ENCODE measurements at places on chromosomes 7 and 10.

DNA sequence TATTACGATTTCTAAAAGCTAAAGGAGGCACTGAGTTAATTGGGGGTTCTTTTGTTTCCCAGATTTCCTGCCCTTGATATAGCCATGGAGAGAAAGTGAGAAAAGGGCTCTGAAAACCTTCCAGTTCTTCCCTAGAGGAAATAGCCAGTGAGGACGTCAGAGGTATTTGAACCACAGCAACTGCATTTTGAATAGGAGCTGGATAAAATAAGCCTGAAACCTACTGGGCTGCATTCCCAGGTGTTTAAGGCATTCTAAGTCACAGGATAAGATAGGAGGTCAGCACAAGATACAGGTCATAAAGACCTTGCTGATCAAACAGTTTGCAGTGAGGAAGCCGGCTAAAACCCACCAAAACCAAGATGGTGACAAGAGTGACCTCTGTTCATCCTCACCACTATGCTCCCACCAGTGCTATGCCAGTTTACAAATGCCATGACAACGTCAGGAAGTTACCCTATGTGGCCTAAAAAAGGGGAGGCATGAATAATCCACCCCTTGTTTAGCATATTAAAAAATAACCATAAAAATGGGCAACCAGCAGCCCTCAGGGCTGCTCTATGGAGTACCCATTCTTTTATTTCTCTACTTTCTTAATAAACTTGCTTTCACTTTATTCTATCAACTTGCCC lies 85.1 kb upstream of the FRMD4A start:
- no peak for DNase-seq

DNA sequence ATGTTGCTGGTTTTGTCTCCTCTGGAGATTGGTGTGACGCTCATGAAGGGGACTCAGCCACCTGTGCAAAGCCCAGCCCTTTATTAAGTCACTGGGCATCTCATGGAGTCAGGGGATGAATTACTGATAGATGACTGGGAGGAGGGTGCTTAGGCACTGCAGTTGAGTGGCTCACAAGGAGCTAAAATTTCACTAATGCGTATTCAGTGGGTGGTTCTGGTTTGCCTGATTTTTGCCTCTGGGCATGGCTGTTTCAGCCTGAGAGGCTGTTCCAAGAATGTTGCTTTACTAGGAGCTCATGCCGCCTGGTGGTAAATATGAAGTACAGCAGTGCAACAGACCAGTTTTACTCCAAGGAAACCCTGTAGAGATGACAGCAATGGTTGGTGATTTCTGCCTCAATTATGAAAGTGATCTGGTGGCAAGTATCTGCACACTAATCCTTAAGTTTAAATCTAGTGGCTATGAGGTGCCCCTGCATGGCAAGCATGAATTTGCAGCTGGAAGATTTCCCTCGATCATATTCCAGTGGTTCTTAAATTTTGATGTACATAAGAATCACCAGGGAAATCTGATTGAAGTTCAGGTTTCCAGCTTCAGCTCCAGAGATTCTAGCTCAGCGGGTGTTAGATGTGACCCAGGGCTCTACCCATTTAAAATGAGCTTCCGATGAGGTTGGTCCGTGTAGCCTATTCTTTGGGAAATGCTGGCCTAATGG lies 19.9 kb downstream of the ACTA2 start:
- peak; percentile 70 for DNase-seq

DNA sequence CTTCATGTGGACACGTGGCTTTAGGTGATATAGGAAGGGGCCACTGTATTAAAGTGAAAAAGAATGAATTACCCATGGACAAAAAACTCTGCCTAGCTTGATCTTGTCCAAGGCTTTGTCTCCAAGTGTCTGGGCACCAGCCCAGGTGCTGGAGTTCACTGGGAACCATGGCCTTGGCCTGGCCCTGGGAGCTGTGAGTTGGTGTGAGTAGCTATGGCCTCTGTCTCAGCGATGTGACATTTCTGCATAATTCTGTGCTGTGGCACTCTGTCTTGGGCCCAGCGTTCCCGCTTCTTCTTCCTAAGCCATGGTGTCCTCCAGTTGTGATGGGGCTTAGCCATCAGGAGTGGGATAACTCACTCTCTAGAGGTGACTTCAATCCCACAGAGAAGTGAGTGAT lies 119.0 kb upstream of the PPP2R2D start:
- DNase-seq: no peak

GRCh38 chr10:80451132-80451531 lies 3.0 kb upstream of the TSPAN14 start:
- DNase-seq: no peak

DNA sequence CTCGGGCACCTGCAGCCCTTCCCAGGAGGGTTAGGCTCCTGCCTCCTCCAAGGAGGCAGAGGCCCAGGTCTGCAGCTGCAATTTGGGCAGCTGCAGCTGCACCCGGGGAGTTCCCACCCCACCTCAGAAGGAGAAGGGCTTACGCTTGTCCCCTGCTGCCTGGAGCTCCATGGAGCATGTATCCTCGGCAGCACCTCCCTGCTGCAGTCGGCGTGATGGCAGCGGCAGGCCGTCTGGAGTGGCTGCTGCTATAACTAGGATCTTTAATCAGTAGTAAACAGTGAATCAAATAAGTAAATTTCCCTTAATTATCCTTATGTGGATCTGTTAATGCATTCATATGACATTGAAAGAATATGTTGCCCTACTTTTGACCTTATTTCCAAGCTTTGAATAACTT lies 167.0 kb downstream of the PON1 start:
- DNase-seq: no peak
